ENCODE measurements at places on chromosomes 4 and X.

GRCh38 chr4:23956601-23957364 is 66.9 kb upstream of the PPARGC1A start:
- DNase-seq, result no peak

DNA sequence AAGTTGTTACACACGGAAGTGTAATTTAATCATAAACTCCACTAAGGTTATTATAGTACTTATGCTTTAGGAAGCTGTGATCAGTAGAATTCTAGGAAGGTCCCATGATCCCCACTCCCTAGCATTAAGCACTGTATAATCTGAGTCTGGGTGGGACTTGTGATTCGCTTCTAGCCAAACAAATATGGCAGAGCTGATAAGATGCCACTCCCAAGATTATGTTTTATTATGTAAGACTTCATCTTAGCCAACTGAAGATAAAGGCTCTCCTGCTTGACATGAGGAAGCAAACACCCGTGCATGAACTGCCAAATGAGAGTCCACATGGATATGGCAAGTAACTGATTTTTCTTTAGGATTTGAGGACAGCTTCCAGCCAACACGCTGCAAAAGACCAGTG is 186.4 kb upstream of the NDST3 start:
- DNase-seq, result no peak

DNA sequence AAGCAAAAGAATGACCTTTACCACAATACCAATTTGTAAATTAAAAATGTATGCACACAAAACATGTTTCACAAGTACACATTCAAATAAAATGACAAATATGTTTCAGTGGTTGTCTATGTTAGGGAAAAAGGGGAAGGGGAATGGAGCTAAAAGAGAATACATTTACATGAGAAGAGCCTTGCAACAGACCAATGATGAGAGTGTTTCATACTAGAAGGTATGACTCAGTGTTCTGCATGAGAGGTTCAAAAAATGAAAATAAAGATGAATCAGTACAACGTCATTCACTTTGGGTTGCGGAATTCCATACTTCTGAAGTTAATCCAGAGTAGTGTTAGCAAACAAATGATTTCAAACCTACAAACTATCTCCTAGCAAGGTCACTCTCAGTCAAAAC is 51.7 kb downstream of the RPGR start:
- DNase-seq, result no peak

DNA sequence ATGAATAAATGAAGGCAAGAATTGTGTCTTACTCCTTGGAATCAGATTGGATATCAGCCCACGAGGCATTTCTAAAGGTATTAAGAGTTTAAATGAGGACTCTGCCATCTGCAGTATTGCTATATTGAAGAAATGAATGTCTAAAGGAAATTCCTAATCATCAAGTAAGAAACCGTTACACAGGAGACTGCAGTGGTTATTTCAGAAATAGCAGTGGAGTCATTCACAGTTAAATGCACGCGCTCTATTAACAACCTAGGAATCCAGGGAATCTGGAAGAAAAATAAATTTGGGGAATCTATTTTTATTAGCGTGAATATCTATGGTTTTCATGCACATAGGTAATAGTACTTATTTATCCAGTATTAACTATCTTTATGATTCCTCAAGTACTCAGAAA is 334.2 kb downstream of the TENM3 start:
- no peak for DNase-seq

DNA sequence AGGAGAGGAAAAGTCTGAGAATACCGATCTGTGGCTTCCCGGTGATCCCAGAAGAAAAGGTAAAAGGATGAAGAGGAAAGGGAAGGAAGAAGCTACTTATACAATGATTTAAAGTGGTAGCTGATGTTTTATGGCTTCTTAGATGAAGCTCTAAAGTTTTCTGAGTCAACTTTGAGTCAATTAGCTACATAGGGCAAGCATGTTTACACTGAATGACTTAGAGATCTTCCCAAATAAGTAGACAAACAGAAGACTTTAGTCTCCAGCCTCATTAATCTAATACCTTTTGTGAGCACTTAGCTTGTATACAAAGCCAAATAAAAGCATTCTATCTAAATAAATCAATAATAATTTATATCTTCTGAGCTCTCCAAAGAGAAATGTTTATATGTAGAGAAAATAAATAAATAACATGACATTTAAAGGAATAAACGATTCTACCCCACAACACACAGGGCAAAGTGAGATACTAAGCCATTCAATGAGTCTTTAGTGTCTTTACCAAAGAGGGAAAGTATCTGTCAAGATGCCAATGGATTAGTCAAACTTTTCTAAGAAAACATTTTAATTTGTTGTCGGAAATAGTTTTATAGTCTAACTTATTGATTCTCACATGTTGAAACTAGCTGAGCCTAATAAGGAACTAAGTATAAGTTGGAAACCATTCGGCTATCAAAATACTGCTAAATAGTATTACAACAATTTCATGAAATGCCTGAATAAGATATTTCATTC is 46.0 kb upstream of the TMEM184C start:
- DNase-seq, result no peak

DNA sequence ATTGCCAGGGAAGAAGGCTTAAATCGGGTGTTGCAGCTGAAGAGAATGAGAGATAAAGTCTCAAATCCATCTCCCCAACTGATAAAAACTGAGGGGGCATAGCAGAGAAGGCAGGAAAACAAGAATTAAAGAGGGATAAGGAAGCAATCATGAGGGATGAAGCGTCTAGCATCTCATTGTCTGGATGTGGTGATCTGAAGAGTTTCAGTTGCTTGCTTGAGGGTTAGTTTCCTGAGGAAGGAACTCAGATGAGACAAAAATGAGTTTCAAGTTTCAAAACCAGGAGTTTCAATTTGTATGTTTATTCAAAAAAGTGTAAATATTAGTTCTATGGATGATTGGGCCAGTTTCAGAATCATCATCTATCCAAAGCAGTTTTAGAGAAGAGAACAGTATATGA is 496.9 kb downstream of the RAB28 start:
- no peak for DNase-seq
